ENCODE measurements at places on chromosomes 13 and 19.

- DNase-seq: no peak
These were observed 26.8 kb downstream of the SAFB2 start for GRCh38 chr19:5595745-5596144.

GRCh38 chr19:41322451-41322850 is 12.5 kb downstream of the CCDC97 start:
- no peak for DNase-seq

GRCh38 chr13:71786875-71787274 is 80.1 kb downstream of the DACH1 start:
- DNase-seq: no peak

- DNase-seq: no peak
These were observed 817.8 kb upstream of the PCDH9 start for GRCh38 chr13:68047889-68048288.

- no peak for DNase-seq
These were observed 3.8 kb downstream of the RAB8A start for GRCh38 chr19:16115301-16116039.
